Activated T-cell treated with anti-CD3 and anti-CD28 coated beads for 48 hours (primary cell): ENCODE measurements at places on chromosomes 12 and 14.

DNA sequence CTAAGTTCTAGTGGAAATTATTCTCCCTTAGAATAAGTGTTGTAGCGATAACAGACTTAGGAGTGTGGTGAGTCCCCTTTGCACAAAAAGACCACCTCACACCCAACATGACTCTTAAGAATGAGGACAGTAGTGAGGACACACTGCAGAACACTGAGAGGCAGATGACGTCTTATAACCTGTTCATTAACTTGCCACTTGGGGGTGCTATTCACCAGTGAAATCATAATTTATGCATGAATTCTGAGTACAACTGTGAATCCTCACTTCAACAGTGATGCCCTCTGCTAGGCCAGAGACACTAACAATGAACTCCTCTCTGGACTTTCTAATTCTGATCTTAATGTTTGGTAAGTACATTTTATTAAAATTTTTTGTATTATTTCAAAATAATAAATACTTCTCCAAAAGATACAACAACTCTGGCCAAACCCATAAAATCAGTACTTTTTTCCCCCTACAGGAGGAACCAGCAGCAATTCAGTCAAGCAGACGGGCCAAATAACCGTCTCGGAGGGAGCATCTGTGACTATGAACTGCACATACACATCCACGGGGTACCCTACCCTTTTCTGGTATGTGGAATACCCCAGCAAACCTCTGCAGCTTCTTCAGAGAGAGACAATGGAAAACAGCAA is 274.7 kb downstream of the DAD1 start:
- DNase-seq, result no peak

DNA sequence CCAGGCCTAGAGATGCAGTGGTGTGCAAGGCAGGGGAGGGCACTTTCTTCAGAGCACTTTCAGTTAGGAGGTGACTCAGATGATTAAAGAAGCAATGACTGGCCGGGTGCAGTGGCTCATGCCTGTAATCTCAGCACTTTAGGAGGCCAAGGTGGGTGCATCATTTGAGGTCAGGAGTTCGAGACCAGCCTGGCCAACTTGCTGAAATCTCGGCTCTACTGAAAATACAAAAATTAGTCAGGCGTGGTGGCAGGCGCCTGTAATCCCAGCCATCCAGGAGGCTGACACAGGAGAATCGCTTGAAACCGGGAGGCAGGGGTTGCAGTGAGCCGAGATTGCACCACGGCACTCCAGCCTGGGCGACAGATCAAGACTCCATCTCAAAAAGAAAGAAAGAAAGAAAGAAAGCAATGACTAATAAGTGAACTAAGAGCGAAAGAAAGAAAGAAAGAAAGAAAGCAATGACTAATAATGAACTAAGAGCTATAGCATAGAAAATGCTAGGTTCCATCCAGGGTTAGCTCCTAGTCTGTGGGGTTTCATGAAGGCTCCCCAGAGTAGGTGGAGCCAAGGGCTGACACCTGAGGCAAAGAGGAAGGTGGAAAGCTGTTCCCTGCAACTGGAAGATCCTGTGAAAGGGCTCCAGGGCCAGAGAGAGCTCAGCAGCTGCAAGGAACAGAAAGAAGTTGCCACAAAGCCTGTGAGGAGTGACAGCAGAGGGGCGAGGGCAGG is 334.5 kb downstream of the CACNA1C start:
- peak; percentile 50 for DNase-seq

DNA sequence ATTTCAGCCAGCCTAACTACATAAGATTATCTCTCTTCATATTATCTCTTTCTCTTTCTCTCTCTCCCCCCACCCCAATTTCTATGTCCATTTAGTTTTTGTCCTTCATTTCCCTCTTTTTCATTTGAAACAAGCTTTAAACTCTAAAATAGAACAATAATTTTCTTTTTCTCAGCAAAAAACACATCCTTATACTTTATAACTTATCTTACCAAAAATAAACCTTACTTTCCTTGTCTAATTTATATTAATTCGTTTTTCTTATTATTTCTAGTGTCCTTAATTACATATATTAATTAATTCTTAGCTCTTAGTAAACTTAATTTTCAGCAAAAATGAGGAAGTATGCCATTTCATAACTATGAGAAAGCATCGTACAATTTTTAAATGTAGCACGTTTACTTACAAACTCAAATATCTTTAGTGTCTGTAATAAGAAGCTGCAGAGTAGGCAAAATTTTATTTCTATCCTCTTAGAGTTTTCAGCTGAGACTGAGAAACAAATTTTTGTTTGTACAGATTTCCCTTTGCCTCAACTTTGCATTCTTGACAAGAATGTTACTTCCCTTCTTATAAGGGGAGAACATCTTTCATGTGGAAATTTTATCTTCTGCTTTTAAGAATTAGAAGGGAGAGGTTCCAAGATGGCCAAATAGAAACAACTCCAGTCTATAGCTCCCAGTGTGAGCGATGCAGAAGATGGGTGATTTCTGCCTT is 65.1 kb upstream of the ST8SIA1 start:
- no peak for DNase-seq

DNA sequence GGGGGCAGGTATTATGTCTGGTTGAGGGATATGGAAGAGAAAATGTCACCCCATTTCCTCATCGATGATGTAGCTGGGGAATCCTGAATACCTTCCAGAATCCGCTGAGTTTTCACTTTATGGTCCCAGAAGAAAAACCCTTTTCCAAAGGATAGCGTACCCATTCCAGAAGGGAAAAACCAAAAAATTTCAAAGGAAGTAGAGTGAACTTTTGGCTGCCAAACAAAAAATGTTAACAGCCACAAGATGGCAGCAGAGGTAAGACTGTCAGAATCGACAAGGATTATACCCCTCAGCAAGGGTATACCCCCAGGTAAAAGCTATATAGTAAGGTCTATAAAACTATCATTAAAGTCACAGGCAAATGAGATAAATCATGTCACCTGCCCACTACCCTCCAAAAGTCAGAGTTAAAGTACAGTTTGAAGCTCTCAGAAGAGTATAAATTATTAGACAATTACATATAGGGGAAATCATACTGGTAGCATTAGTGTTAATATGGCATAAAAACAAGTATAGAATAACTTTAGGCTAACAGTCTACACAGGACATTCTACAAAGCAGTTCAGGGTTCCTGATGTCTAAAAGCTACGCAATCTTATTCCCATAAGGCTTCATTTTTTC is 18.0 kb downstream of the ACIN1 start:
- DNase-seq, result no peak

DNA sequence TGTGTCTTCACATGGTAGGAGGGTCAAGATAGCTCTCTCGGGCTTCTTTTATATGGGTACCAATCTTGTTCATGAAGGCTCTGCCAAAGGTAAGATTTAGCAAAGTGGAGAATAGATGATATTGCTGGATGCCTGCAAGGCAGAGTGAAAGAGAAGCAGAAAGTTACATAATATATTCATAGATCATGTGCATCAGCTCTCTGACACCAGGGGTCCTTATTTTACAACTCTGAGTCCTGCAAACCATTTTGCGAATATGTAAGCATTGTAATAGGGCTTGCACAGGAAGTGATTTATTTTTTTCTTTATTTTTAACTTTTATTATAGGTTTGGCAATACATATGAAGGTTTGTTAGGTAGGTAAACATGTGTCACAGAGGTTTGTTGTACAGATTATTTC is 31.8 kb downstream of the CRADD start:
- no peak for DNase-seq

DNA sequence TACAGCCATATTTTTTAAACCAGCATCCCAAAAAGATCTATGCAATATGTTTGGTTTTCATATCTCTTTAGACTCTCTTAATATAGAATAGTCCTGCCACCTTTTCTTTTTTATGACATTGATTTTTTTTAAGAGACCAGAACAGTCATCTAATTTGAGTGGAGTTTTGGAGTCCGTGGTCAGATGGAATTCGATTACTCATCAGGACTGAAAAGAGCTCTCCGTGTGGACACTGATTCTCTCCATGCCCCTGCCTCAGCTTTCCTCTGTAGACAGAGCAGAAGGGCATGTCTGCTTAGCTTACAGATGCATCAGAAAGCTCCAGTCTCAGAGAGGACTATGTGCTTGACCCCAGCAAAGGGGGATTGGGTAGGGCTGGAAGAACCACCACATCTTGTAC is 27.8 kb downstream of the SMCO2 start:
- no peak for DNase-seq

GRCh38 chr12:77072833-77073495 is 7.6 kb upstream of the E2F7 start:
- no peak for DNase-seq
